ENCODE measurements at places on chromosomes 7 and 10.

GRCh38 chr7:128014811-128015210 lies 16.4 kb downstream of the LRRC4 start:
- DNase-seq, result no peak

DNA sequence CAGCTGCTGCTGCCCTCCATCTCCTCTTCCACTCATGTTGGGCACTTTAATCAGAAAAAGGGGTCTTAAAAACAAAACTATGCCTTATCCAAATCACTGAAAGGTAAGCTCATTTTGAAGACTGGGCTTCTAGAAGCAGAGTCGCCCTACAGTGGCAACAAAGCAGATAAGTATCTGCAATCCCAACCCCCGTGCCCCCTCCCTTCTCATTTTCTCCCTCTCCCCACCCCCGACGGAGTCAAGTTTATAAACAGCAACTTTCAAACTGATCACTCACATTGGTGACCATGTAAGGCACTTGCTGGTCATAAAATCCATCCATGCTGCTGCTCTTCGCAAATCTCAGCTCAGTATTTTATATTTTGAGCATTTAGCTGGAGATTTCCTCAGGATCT lies 738 bp downstream of the ETV1 start:
- DNase-seq, result no peak

DNA sequence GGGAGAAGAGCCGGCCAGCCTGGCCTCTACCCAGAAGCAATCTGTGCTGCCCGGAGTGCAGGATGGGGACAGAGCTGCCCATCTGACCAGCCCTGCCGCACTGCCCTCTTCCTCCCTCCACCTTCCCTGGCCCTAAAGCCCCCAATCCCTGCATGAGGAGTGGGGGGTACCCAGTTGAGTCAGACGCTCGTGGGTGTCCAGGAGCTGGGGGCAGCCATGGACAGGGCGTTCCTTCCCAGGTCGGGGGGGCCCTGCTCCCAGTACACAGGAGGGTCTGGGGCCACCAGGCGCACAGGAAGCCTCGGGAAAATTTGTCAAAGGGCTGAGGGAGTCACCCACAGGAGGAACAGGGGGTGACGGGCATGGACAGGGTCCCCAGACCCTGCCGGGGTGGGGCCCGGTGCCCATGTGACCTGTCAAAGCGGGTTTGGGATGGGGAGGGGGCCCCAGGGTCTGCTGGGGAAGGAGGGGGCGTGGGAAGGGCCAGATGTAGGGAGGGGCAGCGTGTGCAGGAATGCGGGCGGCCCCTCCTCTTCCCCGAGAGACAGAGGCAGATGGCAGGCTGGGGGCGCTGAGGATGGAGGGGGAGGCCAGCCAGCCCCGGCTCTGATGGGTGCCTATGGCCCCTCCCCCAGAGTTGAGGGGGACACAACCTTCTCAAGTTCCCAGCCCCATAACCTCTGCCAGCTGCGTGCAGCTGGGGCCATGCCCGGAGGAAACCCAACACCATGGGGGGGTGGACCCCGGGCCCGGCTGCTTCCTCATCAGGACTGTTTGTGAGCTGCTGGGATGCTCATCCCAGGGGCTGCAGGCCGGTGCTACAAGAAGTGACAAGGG lies 21.5 kb upstream of the GRIFIN start:
- DNase-seq, result no peak

DNA sequence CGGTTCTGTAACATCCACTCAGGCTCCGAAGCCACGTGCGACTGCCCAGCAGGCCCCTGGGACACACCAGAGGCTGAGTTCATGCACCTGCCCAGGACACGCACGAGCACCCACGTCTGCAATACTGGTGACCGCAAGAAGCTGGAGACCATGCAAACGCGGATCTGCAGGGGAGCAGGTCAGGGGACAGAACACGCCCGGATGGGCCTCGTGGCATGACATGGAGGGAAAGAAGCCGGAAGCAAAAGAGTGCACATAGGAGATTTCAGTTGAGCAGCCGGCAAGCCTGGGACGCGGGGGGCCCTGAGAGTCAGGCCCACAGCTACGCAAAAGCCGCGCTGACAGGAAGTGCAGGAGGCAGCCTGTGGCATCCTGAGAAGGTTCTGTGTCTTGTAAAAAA lies 73.7 kb downstream of the FOXL3 start:
- DNase-seq, result no peak

DNA sequence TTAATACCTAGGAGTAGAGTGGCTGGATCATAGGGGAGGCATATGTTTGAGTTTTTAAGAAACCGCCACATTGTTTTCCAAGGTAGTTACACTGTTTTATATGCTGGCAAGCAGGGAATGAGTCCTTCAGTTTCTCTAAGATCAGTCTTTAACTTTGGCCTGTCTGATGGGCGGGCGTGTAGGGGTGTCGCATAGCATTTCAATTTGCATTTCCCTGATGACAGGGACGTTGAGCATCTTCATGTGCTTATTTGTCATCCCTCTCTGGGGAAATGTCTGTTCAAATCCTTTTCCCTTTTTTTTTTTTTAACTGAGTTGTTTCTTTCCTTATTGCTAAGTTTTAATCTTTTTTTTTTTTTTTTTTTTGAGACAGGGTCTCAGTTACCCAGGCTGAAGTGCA lies 9.8 kb downstream of the MTG1 start:
- no peak for DNase-seq

DNA sequence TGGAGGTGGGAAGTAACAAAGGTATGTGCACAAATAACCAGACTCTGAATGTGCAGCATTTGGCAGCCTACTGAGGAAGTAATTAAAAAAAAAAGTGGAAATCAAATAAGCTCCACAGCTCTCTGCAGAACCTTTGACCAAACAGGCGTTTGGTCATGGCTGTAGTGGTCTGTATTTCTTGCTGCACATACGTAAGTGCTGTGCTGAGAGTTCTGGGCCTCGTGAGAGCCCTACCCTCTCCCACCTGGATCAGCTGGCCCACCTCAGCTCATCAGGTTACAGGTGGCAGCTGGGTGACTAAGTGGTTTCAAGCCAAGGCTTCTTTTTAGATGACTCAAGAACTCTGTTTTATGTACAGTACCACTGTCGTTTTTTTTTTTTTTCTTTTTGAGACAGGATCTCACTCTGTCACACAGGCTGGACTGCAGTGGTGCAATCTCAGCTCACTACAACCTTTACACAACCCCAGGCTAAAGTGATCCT lies 178.2 kb upstream of the KLF6 start:
- no peak for DNase-seq

DNA sequence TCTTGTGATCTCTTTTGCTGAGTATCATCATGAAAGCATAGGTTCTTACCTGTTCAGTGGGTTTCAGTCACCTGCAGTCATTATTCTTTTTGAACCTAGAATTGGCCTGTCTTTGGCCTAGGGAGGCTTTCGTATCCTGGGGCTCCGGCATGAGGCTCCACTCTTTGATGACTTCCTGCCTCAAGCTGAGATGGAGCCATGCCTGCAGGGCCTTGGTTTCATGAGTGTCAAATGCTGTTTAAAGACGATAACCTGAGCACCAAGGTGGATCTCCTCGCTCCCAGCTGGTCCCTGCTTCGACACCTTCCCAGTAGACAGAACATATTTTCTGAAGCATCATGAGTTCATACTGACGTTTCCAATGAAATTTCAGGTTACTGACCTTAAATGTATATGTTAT lies 597.8 kb upstream of the FOXK1 start:
- DNase-seq, result no peak

DNA sequence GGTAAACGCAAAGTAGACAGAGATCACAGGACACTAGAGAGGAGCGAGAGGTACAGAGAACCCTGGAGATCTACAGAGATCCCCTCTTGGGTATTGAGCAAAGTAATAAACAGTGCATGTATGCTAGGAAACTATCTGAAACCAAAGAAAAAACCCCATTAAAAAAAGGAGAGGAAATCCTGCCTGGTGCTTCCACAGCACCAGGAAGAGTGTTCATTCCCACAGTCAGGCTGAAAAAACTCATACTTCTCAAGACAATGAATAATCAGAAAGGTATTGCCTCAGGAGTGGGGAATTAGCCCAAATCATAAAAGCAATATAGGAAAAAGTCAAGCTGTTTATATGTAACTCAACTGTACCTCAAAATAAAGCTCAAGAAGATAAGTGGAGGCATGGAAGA lies 59.1 kb downstream of the ANKRD26 start:
- DNase-seq, result no peak

DNA sequence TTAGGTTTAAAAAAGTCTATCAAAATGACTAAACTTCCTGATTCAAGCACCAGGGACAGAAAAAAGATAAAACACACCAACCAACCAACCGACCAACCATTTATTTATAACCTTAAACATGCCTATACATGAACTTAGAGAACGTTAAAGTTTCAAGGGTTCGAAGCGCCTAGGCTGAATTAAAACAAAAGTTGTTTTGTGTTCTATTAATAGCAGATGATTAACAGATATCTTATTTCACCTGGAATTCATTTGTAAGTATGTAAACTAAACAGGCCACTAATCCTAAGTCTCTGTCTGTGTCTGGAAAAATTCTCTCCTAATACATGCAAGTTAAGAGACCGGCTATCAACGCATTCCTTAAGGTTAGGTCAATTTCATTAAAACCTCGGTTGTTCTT lies 1.4 kb downstream of the BAIAP2L1 start:
- no peak for DNase-seq

DNA sequence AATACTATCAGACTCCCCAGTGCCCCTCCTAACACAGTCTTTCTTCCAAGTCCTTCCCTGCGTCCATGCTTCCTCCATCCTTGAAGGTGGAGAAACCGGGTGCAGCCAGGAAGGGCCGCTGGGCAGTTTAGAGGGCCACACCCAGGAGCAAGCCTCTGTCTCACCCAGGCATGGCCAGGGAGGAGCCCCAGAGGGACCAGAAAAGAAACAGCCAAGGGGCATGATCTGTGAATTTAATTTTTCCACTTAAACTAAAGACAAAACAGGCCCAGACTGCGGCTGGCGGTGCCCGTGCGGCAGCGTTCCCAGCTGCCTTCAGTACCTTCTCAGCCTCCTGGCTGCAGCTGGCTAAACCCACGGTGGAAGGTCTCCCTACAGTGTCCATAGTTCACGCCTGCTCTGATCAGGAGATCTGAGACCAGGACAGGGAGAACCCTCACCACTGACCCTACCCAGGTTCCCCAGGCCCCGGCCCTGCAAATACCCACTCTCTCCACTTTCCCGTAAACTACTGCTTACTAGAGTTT lies 12.9 kb downstream of the UNCX start:
- no peak for DNase-seq

GRCh38 chr7:47283497-47284131 lies 298.3 kb downstream of the TNS3 start:
- DNase-seq, result no peak

GRCh38 chr7:116812860-116813259 lies 49.5 kb upstream of the CAPZA2 start:
- DNase-seq, result no peak

GRCh38 chr10:84344526-84344925 lies 16.1 kb downstream of the CCSER2 start:
- DNase-seq, result no peak

GRCh38 chr7:45662018-45662417 lies 87.8 kb downstream of the ADCY1 start:
- DNase-seq, result no peak

- DNase-seq, result no peak
Measured at GRCh38 chr10:130175074-130175473, 38.9 kb downstream of the GLRX3 start.

- no peak for DNase-seq
Measured at GRCh38 chr10:123145542-123146012, 2.4 kb upstream of the HMX2 start.

DNA sequence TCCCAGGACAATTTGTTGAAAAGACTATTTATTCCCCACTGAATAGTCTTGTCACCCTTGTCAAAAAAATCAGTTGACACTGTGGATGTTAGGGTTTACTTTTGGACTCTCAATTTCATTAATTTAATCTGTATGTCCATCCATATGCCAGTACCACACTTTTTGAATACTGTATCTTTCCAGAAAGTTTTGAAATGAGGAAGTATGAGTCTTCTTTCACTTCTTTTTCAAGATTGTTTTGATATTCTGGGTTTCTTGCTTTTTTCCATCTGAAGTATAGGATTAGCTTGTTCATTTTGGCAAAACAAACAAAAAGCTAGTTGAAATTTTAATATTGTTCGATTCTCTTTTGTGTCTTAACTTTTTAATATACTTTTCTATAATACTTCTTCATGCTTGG lies 21.7 kb downstream of the KLHDC10 start:
- DNase-seq, result no peak

GRCh38 chr7:28687537-28687936 lies 270.6 kb downstream of the TRIL start:
- no peak for DNase-seq

DNA sequence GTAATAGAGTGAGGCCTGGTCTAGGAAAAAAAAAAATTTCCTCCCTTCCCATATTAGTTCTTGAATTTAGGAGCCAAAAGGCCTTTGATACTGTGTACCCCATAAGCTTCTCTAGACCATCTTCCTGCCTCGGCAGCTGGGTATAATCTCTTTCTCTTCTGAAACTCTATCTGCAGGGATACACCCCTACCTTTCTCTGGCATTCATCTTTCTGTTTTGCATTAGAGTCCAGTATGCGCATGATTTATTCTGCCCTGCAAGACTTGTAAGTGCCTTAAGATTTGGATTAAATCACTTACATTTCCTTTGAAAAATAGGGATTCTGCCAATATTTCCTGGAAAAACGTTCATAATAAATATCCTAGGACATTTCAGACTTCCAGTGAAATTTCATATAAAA lies 431.2 kb downstream of the PLXDC2 start:
- DNase-seq, result no peak

DNA sequence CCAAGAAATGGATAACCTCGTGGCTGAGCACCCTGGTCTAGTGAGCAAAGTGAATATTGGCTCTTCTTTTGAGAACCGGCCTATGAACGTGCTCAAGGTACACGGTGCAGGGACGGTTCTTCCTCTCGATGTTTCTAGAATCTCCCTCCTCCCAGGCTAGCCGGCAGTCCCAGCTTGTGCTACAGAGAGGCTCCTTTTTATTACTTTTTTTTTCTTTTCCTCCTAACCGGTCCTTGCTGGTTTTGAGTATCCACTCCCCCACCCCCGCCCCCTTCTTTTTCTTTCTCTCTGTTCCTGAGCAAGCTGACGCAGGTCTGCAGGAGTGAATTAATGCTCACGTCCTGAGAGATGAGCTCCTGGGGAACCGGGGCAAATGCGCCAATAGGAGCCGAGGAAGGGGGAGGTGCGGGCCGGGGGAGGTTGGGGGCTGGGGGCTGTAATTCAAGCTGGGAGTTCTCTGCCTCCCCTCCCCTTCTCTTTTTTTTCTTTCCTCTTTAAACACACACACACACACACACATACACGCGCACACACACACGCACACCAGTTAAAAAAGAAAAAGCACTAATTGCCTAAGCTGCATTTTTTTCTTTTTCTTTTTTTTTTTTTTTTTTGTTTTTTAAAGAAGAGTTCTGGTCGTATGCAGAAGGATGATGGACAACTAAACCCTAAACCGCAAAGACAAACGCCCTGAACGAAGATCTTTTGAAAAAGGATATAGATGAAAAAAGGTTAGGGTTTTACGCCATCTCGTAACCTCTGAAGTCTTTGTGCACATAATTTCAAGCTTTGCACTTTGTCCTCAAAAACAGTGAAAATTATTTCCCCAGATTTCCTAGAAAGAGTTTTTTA lies 6.6 kb downstream of the CPA2 start:
- no peak for DNase-seq

DNA sequence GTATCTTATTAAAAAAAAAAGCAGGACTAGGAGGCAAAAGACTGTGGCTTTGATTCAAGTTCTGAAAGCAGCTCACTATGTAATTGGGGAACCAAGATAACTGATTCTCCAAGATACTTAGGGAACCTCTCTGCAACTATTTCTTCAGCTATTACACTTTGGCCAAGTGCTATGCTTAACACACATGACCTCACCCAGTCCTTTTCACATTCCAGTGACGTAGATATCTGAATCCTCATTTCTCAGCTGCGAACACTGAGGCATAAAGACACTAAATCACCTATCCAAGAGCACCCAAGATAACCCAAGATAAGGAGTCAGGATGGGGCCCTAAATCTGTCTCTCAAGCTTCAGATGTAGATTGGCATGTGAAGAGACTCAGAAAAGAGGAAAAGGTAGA lies 133.6 kb downstream of the GLI3 start:
- DNase-seq, result no peak
